ENCODE measurements at places on chromosomes 6 and 20.

DNA sequence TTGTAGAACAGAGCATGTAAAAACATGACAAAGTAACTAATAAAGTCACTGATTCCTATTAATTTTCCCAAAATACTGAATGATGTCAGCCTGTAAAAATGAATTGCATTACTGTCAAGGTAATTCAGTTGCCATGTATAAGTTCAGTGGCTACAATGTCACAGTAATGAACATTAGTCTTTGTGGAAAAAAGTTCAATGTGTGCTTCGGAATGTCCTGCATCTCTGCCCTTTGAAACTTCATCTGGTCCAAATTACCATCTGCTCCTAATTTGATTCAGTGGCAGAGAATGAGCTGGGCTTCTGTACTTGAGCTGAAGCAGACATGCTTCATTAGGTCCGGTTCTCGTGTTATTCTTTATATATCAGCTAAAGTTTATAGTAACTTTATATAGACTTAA, 567.4 kb downstream of the COL12A1 start:
- DNase-seq: no peak

DNA sequence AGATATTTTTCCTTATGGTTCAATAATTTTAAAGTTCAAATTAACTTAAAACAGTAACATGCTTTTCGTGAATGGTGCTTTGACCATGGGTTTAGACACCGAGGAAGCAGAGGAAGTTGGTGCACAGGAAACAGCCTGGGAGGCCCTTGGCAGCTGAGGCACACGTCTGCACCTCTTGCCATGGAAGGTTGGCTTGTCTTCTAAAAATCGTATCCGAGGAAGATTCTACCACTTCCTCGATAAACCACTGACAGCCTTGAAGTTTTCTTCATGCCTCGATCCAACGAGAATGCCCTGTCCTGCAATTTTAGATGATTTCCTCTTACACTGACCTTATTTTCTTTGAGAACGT, 12.2 kb downstream of the DLL1 start:
- no peak for DNase-seq

GRCh38 chr6:155171109-155171746, 92.6 kb upstream of the CLDN20 start:
- peak; percentile 41 for DNase-seq

GRCh38 chr6:158536084-158536890, 23.6 kb upstream of the TMEM181 start:
- DNase-seq: peak; percentile 47

DNA sequence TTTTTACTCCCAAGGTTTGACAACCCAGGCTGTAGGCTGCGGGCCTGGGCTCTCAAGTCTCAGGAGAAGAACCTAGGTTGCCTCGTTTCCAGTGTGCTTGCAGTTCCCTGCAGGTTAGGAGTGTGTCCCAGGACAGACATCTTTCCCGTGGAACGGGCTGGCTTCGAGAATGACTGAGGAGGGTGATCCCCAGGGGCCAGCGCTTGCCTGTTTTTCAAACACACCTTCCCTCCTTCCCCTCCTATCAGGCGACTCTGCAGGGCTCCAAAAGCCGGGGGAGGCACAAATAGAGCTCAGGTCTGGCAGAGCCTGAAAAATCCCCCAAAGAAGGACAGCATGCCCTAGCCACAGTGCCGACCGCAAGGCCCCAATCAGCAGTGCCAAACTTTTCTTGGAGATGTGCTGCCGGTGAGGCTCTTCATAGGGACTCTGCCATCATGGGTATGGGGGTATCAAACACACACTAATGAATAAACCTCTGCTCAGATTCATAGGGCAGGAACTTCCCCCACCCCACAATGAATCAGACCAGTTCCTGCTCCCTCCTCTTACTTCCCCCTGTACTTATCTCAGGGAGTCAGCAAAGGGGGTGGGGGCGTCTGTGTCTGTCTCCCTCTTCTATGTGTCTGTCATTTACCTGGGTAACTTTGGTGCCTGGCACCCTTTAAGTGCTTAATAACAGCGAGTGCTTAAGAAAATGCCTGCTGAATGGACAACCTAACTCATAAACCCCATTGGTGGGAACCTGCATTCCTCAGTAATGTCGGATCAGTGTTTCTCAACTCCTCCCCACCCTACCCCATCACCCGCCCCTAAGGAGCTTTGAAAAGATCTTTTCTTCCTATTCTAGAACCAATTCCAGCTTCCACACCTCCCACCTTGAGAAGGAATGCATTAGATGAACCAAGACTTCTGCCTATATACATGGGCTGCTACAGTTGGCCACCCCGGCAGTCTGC, 1.6 kb downstream of the KCNG1 start:
- DNase-seq: no peak

GRCh38 chr20:16606468-16607070, 33.3 kb upstream of the KIF16B start:
- DNase-seq: no peak

DNA sequence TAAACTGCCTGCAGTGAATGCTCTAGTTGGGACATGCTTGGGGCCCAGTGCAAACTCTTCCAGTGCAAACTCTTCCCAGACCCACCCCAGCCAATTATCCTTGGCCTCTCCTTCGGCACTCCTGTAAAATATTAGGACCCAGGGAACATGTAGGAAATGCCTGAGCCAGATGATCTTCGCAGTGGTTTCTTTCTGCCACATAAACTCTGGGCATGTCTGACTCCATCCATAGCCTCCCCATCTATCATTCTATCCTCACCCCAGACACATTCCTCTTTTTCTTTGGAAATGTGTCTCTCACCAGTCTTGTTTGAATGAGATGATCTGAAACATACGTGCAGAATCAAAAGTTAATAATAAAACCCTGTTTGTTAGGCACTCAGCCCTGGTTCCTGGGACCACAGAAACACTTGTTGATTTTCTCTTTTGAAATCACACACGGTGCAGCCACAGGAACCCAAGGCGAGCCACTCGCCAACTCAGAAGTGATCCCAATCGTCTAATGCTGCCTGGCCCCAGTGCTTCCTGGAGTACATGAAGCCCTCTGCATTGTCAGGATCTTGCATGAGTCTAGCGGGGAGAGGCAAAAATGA, 108.9 kb upstream of the CST7 start:
- DNase-seq: no peak

GRCh38 chr20:40610730-40611129, 78.3 kb downstream of the MAFB start:
- no peak for DNase-seq

DNA sequence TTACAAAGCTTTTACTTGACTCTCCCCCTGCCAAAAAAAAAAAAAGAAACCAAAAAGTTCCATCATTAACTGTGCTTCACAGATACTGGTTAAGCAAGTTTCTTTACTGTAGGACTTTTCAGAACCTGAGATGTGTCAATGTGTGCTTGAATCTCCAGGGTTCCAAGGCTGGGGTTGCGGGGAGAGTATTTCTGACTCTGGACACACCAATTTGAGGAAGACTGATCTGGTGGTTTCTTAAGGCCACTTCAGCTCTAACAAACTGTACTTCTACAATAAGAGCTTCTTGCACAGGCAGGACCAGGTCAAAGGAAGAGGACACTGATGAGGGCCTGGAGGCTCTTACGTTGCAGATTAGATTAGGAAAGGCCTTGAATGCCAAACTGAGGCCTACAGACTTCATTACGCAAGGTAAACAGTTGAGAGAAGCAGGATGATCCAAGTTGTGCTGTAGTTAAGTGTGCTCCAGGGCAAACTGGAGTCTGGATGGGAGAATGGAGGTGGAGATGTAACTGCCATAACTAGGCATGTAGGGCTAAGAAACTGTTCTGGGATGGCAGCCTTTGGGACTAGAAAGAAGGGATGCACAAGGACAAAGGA, 24.4 kb downstream of the COMMD7 start:
- no peak for DNase-seq

DNA sequence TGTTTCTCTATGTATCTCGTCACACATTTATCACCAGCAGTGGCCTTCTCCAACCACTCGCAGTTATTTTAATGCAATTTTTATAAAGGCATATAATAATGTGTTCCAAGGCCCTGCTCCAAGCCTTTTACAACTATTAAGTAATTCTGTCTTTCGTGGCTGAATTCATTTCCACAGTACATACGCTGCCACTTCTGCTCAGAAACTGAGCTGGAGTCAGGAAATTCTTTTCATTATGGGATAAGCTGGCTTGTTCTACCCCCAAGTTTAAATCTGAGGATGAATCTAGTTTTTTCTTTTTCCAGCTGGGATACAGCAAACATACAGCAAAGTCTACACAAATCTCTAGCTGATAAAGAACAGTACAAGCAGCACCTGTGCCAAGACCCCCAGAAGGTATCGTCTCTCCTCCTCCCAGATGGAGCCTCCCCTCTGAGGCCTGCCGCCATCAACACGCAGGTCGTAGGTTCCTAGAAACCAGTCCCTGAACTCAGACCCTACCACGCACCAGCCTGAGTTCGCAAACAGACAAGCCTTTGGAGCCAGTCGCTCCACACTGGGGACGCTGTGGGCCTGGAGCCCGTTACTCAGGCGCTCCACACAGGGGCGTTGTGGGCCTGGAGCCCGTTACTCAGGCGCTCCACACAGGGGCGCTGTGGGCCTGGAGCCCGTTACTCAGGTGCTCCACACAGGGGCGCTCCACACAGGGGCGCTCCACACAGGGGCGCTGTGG, 263.5 kb downstream of the THBS2 start:
- DNase-seq: no peak

- peak; percentile 38 for DNase-seq
These were observed at the start of gene KCNG1 for GRCh38 chr20:51022803-51023616. KCNG1 (minus strand) TSS chr20:51023107; CDS start chr20:51010338, 12,769 bp downstream.

DNA sequence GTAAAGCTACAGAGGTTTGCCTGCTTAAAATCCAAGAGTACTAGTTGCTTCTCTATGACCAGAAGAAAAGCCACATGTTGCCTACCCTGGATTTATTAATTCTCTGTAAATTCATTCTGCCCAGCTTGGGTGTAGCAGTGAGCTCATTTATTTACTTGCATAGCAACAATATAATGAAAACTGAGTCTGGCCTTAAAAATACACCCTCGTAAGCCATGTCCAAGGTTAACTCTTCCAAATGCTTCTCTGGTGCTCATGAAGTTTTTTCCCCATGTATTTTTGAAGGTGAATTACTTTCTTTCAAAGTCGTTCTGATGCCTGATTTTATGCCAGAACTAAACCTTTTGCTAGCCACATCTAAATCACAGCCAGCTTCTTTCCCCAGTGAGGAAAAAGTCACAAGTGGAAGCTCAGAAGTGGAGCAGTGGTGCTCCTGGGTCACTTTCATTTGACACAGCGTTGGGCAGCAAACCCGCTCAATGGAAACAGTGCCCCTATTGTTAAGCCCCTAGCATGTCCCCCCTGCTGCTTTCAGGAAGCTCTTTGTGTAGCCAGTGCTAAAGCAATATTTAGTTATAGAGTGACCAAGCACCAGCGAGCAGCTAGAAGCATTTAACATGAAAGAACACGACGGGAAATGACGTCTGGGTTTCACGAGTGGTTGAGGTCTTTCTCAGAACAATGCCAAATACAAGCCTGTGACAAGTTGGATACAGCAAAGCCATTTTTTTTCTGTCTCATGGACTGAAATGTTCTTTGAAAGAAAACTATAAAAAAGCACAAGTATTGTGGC, 29.8 kb downstream of the NEDD9 start:
- no peak for DNase-seq

DNA sequence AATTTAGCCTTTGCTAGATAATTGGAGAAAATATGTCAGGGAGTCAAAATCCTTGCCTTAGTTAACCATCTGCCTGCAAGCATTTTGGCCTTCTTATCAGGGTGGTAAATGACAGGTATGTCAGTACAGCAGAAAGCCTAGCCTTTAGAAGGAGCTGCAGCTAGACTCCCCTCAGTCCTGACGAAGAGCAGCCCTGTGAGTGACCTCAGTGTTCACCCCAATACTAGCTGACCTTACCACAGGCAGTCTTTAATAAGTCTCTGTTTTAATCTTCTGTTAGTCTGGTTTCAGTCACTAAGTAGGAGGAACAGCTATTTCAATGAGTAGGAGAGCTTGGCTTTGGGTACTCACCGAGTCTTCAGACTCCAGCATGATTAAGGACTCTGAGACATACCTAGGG, 340.0 kb upstream of the FLRT3 start:
- DNase-seq: no peak

GRCh38 chr6:736657-737446, 43.9 kb upstream of the EXOC2 start:
- DNase-seq: no peak

- no peak for DNase-seq
These were observed 2.1 kb downstream of the SGK2 start for GRCh38 chr20:43560974-43561373.

- DNase-seq: peak; percentile 29
These were observed 641 bp downstream of the ARFGEF2 start for GRCh38 chr20:48921883-48922820.

DNA sequence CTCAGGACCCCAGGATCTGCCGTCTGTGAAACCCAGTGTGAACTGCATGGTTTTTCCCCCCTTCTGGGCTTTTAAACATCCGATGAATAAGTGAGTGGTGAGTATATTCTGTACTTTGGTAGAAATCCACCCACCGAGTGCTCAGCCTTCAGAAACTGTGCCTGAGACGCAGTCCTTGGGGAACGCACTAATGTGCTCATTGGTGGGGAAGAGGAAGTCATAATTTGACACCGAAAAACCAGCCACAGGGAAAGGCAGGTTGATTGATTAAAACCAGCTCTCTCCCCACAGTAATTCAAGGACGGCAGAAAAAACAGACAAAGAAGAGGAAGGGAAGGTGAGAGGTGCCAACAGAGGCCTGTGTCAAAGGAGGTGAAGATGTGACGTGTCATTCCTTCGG, 21.7 kb downstream of the EDN3 start:
- no peak for DNase-seq

GRCh38 chr20:41467690-41468089, 101.1 kb upstream of the EMILIN3 start:
- DNase-seq: no peak

DNA sequence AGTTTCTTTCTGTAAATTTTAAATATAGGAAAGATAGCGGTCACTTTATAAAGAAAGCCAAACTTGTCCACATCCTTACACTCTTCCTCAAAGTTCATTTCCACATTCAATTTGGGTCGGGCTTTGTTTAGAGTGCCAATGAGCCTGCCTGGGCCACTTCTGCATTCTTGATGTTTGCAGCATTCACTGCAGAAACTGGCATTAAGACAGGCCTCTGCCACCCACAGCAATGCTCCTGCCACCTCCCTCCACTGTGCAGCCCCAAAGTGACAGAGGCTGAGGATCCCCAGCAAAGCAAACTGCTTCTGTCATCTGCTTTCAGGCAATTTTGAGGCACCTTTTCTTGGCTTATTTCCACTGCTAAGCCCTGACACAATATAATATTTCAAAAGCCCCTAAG, 61.2 kb downstream of the TNFAIP3 start:
- no peak for DNase-seq

- no peak for DNase-seq
These were observed 41.5 kb downstream of the PLCB4 start for GRCh38 chr20:9110365-9110764.

DNA sequence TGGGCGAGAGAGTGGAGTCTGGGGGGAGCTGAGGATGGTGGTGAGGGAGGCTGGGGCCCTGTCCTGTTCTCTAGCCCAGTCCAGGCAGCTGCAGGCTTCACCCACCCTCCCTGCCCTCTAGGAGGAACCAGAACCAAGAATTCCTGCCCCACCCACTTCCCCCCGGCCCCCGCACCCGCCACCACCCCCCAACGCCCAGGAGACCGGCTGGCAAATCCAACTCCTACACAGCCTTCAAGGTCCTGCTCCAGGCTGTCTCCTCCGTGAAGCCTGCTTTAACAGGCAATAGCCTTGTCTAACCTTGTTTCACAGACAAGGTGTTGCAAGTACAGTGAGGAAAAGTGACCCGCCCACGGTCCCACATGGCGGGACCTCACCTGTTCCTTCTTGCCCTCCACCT, 2.4 kb downstream of the SPDEF start:
- DNase-seq: no peak

- DNase-seq: no peak
These were observed 26.3 kb upstream of the EPM2A start for GRCh38 chr6:145761584-145761983.

GRCh38 chr20:44296011-44296410, 15.0 kb downstream of the FITM2 start:
- peak; percentile 76 for DNase-seq
